Retina (tissue), 1 donor: ENCODE measurements at places on chromosomes 16 and 17.

DNA sequence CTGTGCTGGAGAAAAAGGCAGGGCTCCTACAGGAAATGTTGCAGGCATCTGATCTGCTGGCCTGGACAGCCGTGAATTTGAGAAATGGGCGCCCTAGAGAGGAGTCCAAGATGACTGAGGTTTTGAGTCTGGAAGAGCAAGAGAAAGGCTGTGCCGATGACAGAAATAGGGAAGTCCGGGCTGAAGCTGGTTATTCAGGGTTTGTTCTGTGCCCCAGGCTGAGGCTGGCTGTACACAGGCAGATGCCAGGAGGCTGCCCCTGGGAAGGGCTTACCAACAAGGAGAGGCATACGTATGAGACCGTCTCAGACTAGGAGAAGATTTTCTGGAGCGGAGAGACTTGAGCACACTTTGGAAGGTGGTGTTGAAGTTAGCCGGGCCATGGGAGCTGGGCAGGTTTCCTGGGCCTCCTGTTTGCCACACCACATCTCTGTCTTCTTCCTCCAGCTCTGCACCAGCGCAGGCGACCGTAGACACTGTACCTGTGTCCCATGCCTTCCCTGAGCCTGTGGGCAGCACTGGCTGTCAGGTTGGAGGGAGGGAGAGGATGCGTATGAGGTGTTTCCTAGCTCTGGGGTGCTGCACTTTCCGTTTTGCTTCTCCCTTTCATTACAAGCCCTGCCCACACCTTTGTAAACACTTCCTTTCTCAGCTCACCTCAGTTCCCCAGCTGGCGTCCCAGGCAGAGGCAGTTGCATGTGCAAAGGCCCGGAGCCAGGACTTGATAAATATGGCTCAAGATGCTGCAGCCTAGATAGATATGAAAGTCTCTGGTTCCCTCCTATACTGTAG is 80.8 kb downstream of the SPECC1 start:
- no peak for DNase-seq

- no peak for DNase-seq
These were observed 11.6 kb downstream of the COTL1 start for GRCh38 chr16:84606081-84606875.

DNA sequence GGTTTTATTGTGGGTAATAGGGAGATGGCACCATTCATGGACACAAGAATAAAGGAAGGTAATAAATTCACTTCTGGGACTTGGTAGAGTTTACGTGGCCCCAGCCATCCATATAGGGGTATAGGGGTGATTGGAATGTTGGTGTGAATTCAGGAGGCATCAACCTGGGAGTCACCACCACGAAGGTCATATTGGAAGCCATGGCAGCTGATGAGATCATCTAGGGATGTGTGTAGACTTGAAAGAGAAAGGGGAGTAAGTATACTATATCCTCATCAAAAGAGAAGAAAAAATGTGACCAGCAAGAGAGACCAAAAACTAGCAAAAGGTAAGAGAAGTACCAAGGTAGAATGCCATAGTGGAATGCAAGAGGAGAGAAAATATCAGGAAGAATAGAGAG is 26.6 kb upstream of the GINS3 start:
- DNase-seq = no peak

- DNase-seq = peak; percentile 20
These were observed 53.5 kb downstream of the STX8 start for GRCh38 chr17:9522074-9522473.

- DNase-seq = no peak
These were observed 9.8 kb downstream of the SLC4A1 start for GRCh38 chr17:44257815-44258760.

DNA sequence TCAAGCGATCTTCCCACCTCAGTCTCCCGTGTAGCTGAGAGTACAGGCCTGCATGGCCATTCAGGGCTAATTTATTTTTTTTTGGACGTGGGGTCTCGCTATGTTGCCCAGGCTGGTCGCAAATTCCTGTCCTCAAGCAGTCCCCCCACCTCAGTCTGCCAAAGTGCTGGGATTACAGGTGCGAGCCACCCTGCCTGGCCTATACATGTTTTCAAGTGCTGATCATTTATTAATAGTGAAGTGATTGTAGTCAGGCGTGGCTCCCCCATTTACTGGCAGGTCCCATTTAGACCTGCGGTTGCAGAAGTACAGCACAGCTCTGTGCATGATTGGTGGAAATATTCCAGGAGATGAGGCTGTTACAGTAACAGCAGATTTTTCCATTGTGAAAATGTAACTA is 8.4 kb downstream of the FOXK2 start:
- no peak for DNase-seq

DNA sequence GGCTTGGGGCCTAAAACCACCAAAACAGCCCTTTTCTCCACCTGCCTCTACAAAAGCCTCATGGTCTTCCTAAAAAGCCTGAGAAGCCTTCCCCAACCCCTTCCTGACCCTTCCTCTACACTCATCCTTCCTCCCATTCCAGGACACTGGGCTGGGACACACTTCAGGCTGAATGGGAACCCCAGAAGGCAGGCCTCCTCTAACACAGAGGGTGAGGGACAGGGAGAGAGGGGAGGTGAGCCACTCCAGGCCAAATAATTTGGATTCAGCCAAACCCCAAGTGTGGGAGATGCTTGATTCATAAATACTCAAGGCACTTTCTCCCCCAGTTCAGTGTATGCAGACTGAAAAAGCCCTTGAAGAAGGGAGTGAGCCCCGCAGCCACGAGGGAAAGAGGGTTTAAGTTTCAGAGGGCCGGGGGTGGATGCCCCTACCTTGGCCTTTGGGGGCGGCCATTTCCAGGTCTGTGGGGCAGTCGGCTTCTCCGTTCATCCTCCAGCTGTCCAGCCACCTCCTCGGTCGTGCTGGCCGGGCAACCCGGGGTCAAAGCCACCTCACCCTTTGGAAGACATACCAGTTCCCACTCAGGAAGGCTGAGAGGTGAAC is 1.6 kb downstream of the UBTF start:
- DNase-seq = no peak

GRCh38 chr16:20355114-20355782 is 2.7 kb upstream of the UMOD start:
- DNase-seq = no peak

DNA sequence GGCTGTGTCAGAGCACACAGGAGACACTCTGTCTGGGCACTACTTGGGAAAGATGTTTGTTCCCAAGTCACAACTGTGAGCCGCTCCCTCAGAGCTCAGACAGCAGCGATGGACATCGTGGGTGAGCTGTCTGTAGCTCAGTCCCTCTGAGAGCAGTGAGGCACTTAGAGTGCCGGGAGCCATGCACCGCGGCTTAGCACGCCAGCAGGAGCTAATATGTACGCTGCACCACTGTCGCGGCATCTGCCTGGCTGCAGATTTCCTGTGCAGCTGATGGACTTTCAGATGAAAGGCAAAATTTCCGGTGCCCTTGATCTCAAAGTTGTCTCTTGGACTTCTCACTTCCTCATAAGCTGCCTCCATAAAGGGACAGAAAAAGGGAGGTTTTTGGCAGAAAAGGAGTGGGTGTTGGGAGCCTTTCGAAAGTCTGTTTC is 92.8 kb upstream of the ZNF469 start:
- no peak for DNase-seq

- no peak for DNase-seq
These were observed 146.6 kb downstream of the SKAP1 start for GRCh38 chr17:48283411-48283810.

DNA sequence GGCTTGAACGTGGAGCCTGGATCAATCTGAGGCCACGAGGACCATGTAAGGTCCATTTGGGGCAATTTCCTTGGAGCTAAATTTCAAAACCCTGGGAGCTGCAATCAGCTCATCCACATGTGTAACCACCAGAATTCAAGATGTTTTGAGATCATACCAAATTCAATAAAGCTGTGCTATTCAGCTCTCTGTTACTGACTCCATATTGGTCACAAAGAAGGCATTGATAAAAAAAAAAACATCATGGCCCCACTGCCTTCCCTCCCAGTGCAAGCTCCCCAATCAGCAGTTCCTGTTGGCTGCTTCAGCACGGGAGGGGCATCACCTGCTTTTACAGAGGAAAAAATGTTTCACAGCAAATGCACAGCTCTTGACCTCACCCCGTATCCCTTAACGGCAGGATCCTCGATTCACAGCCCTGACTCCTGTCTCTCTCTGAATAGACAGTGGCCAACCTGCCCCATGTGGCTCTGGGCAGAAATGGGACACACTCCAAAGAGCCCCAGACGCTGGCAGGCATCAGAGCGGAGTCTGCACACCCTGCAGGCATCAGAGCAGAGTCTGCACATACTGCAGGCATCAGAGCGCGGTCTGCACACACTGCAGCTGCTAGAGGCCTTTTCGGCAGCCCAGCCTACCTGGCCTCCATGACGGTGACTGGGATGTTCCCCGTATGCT is 37.1 kb downstream of the FANCA start:
- DNase-seq = no peak

DNA sequence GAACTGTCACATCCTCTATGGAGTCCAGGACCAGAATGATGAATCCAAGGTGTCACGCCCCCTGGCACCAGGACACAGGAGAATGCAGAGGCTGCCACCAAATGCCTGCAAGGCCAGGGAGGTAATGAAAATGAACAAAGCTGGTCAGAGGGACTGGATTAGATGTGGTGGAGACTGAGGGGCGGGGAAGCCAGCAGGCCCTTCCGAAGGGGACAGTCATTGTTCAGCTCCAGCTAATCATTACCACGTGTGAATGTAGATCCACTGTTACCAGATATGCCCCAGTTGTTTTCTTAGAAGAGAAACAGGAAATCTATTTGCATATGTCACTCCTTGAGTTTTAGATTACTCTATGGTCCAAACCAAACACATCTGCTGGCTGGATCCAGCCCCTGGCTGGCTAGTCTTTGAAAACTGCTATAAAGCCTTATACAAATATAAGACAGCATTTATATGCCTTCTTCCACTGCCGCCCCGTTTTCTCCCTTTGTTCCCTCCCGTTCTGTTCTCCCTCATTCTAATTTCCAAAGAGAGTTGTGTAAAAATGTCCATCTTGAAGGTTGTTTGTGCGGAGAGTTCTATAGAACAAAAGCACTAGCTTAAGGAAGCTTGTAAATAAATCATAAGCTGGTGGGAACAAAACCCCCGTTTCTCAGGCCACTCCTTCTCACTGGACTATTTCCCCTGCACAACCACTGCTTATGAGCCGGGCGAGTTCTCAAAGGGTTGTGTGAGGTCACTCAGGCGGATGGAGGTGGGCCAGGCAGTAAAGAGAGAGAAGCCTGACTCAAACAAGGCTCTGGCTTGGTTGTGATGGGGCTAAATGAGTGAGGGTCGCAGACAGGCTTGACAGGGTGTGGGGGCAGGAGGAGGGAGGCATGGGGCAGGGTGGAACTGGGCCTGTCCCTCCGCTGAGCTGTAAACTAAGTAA is 14.2 kb downstream of the CRYM start:
- DNase-seq = peak; percentile 58

DNA sequence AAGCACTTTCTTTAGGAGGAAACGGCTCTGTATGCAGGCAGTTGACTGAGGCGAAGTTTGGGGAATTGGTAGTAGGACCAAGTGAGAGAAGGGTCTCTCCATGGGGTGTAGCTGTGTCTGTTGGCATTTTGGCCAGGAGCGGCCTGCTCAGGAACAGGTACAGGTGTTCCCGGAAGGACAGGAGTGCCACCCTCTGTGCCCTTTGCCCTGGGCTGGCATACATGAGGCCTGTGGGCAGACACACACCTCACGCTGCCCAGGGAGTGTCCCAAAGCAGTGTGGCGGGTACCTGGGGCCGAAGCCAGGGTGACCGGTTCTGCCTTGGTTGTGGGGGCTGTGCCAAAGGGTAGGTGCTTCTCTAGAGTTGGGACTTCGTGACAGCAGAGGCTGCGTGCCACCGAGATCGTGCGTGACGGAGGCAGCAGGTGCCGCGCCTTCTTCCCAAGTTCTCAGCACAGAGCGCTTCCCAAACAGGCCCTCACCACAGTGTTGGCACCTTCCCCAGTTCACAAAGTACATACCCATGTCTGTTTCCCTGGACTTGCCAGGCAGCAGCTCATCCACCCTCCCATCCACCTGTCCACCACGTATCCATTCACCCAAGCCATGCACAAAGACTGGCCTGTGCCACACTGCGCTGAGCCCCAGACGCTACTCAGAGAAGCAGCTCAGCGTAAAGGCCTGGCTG is 19.9 kb upstream of the TCF25 start:
- DNase-seq = no peak

GRCh38 chr17:742147-742793 is 9.8 kb downstream of the GEMIN4 start:
- no peak for DNase-seq

DNA sequence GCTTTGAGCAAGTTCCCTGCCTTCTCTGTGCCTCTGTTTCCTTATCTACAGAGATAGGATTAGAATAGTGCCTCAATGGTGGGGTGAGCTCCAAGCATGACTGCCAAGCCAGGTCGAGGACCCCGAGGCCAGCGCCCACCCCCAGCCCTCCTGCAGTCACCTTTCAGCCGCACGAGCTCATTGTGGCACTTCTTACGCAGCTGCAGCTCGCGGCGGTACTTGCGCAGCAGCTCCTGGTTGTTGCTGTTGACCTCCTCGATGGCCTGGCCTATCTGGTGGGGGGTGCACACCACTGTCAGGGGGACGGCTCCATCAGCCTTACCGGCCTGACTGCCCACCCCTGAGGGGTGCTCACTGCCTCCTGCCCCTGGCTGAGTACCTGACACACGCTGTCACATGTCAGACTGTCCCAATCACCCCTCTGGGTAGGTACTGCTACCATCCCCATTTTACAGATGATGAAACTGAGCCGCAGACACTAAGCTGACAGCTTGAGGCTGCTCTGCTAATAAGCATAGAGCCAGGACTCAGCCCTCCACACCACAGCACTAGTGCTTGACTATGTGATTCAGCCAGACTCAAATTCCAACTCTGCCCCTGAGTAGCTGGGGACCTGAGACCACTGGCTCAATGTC is 31.3 kb downstream of the KATNB1 start:
- no peak for DNase-seq

DNA sequence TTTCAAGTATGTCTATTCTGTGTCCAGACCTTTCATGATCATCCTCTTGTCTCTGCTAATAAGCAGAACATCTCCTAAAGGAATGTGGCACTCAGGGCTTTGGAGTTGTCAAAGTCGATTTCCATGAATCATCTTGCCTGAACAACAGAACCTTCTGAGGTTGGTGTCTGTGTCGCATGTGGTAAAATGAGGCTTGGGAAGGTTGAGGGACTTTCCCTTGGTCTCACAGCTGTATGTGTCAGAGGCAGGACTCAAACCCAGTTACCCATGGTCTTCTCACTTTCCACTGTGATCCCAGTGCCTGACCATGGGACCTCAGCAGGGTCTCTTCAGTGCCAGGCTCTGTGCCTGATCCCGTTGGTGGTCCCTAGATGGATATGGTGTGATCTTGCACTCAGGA is 4.2 kb upstream of the GPRC5B start:
- no peak for DNase-seq
